ENCODE measurements at places on chromosomes 1 and 21. TPM values are rescaled to one million over a fixed set of nuclear protein-coding genes. Genes with fewer than 3 reads are reported as not detected.

DNA sequence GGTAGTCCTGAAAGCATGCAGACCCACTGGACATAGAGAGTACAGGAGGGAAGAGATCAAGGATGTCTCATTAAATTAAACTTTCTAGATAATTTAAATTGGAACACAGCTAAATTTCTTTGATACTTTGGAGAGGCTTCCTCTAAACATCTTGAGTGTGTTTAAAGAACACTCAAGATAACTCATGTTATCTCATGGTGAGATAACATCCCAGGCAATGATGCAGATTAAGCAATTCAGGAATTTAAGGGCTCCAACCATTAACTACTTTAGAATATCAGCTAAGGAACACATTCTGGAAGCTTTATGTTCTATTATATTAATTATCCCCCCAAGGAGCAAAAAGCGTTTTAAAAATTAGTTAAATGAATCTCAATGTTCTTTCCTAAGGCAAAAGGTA, 289.2 kb upstream of the RUNX1 start:
- no peak for DNase-seq

DNA sequence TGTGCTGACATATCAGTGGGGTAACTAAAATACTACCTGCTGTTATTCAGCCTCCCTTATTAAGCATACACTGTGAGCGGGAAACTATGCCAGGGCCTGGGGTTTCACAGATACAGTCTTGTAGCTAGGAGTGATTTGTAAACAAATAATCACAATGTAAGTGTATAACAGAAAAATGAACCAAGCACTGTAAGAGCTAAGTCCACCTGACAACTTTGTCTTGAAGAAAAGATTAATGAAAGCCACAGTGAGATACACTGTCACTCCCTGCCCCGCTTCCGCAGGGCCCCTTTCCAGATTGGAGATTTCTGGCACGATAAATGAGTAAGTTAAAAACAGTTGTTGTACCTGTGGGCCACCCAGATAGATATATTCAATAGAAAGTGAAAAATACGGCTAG, 4.8 kb downstream of the RCAN3 start:
- DNase-seq, result no peak

The RERE gene
- 101 TPM for total RNA-seq

DNA sequence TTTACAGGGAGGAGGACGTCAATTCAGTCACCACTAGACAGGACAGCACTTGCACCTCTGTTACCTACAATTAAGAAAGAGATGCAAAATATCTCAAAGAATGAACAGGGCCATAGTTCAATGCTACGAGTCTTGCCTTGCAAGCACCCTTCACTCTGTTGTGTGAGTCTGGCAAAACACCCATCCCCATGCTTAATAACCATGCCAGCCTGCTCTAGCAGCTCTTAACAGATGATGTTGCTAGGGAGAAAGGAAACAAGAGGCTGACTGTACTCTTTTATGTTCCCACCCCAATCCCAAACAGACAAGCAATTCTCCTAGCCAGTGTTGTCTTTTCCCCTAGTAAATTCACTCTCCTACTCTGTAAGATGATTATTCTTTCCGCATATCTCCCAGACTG, 5.3 kb downstream of the CBR1 start:
- no peak for DNase-seq

DNA sequence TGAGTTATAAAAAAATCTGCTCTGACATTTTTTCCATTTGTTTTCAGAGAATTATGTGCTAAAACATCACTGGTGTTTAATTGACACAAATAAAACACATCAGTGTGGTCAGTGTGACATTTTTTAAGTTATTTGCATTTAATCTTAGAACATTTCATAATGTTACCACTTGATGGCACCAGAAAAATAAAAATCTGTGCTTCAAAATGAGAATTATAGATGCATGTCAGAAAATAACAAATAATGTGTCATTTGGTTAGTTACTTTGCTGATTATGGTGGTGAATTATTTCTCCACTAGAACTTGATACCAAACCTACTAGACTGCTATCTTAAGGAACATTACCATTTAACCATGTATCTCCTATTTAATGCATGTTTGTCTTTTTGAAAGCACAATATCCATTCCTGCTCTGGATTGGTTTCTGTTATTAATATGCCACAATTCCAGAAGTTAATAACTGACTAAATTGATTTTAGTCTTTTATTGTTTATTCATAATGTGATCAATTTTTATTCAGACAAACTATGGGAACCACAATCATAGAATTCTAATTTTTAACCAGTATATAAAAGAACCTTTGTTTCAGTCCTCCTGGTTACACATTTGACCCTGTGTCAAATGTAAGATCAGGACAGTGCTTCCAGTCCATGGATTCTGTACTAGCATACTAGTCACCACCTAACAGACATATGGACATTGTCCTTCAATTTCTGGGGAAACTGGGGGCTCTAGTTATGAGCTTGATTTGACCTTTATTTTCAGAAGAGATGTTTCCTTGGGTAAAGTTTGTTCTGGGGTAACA, 81.0 kb downstream of the RPS6KC1 start:
- DNase-seq, result no peak

DNA sequence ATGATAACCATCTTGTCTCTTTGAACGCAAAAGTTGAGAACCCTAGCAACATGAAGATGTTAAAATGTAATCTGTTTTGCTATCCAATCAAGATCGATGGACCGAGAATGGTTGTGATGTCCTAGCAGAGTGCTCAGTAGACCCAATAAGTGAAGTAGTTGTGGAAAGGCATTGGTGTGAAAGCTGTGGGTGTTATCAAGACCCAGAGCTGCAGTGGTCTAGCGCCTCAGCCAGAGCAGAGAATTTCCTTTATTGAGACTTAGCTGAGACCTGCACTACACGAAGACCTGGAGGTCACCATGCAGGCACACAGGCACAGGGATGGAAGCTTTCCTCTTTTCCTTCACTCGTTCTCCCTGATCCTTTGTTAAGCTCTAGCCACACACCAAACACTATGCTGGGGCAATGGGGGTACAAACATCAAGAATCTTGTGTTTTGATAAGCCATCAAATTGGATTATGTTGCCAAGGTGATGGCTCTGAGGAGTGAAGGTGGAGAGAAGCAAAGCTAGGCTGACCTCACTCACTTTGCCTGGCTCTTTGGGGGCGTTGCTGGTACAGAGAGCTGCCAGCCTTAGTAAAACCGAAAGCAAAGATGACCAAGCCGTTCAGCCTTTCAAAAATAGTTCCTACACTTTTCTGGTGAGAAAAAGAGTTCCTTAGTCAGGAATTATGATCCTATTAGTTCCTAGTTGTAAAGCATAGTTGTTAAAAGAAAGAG, 24.1 kb downstream of the METTL13 start:
- no peak for DNase-seq

GRCh38 chr1:54608566-54609230, 14.6 kb downstream of the FAM151A start:
- no peak for DNase-seq

GRCh38 chr1:205170532-205171269, 40.8 kb downstream of the DSTYK start:
- DNase-seq, result no peak

GRCh38 chr1:47432071-47433036, 5.5 kb upstream of the FOXD2 start:
- peak; percentile 67 for DNase-seq

The CFH gene
- total RNA-seq, result 22.9 TPM

DNA sequence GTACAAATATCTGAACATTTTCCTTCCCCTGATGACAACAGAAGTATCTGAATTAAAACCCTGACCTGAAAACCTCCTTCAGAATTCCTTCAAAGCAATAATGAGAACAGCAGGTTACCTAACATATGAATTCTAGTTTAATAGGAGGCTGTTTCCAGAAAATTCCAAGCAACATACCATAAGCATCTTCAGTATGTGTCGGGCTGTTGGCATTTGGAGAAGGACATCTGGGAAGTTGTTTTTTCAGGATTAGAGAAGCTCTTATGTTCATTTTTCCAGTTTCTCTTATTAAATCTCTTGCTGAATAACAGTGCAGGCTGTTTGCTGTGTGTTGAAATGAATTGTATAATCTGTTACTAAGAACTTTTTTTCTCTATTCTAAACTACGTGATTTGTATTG, 101.5 kb downstream of the PLA2G4A start:
- no peak for DNase-seq

GRCh38 chr1:173395762-173396161, 81.4 kb upstream of the PRDX6 start:
- DNase-seq, result no peak

The DMRTA2 gene
- not detected for total RNA-seq

- DNase-seq, result no peak
Observed at GRCh38 chr1:187645651-187646050, 816.9 kb downstream of the PLA2G4A start.

GRCh38 chr1:219020386-219020785, 153.3 kb upstream of the LYPLAL1 start:
- no peak for DNase-seq

The TMEM54 gene
- total RNA-seq, result not detected

The CELA2A gene
- total RNA-seq, result not detected

The HCN3 gene
- total RNA-seq, result 4.9 TPM

All from activated CD4-positive, alpha-beta memory T cell treated with anti-CD3 and anti-CD28 coated beads, Interleukin-2, amount 10 ng/mL, durations not matched to agents 7 days and 5 days (primary cell).